ENCODE measurements at places on chromosomes 3 and 15.

DNA sequence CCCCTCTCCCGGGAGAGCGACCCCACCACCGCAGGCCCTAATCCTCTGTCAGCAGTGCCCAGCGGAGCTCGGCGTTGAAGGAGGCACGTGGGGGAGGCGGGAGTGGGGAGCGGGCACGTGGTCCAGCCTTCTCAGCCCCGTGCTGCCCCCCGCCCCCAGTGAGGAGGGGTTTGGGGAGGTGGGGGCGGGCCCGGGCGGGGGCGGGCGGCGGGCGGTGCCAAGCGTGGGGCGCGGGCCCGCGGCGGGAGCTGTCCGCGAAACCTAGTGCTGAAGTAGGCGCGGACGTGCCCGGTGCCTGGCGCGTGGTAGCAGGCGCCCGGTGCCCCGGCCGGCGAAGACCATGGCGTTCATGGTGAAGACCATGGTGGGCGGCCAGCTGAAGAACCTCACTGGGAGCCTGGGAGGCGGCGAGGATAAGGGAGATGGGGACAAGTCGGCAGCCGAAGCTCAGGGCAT is at the start of gene CPLX3:
CPLX3 (plus strand) TSS at position 264 of the 456 bp plus-strand sequence; CDS start at position 341, 77 bp downstream.
- DNase-seq = no peak

- peak; percentile 37 for DNase-seq
Observed at GRCh38 chr3:46705751-46706552, 4.8 kb downstream of the TMIE start.

DNA sequence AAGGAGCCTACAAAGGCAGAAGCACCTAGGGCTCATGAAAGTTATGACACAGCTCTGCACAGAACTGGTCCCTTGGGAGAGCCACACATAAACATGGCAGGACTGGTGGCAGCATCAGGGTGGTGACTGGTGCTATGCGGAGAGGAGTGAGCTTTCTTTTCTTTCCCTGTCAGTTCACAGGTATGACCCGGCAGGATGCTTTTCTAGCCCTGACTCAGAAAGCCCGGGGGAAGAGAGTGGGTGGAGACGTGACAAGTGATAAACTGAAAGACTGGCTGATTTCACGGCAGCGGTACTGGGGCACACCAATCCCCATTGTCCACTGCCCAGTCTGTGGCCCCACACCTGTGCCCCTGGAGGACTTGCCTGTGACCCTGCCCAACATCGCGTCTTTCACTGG is 103.0 kb downstream of the LARS2 start:
- no peak for DNase-seq

DNA sequence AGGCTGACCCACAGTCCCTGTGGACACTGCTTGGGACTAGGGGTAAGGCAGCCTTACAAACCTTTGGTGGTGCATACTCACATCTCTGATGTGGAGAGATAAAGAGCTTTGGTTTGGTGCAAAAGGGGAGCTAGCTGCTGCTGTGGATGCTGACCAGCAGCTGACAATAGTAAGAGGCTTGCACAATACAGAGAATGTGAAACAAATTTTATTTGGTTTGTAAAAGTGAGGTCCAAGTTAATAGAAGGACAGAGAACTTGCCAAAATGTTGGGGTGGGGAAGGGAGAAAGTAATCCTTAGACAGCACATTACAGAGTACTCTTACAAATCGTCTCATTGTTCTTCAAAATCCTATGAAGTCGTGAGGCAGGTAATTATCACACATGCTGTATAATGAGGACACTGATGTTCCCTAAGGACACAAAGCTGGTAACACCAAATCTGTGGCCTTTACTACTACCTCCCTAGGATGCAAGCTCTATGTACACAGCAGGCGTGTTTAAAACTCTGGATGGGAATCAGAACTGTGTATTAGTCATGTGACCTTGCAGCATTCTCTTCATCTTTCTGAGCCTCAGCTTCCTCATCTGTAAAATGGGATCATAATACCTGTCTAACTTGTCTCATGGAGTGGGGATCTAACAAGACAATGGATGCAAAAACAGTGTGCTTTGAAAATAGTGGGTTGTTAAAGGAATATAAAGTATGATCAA is 21.6 kb downstream of the ARHGAP31 start:
- DNase-seq = no peak

DNA sequence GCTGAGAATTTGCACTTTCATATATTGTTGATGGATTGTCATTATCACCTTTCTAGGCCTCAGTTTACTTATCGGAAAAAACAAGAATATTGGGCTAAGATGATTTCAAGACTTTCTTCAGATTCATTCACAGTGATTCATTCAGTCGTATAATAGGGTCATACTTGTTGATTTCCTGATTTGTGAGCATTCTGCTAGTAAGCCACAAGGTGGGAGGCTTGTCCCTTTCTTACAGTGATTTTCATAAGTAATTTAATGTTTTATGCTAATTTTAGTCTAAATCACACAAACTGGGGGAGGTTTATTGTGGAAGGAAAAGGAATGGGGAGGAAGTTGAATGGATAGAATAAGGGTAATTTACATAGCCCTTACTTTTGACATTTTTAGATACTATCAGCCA is 126.8 kb upstream of the GOLGA6L4 start:
- no peak for DNase-seq
